ENCODE measurements at places on chromosomes 5 and 9.

- no peak for DNase-seq
Observed at GRCh38 chr5:137190441-137190840, 308.7 kb downstream of the SPOCK1 start.

DNA sequence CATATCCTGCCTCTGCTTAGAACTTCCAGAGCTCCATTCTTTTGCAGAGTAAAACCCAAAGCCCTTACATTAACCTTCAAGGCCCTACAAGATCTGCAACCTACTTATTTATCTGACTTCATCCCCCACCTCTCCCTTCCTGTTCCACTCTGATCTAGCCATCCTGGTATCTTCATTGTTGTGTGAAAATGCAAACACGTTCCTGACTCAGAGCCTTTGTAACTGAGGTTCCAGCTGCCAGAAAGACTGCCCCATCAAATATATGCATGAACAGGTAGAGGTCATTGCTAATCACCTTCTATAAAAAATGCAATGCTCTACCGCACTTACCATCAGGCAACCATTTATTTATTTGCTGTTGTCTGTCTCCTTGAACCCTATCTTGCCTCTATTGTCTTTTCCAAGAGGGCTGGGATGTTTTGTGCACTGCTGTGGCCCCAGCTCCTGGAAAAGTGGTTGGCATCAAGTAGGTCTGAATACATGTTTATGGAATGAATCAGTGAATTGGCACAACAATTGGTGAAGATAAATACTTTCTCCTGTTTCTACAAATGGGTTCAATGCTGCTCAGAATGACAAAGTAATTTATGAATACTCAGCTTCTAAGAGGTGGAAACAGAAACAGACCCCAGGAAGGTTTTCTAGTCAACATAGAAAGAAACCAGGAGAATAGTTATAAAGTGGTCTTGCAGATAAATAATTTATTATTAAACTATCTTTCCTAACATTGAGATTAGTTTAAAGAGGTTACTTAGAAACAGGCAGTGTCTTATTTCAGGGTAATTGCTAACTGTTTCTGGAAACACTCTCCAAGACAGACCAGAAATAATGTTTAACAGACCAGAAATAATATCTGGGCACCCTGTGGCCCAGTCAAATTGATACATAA is 230.6 kb upstream of the CD180 start:
- DNase-seq: no peak

GRCh38 chr5:67310169-67310568 is 113.6 kb upstream of the CD180 start:
- DNase-seq: no peak

- DNase-seq: no peak
Observed at GRCh38 chr9:115192280-115192679, 74.3 kb upstream of the TNC start.

GRCh38 chr5:5755888-5756287 is 333.4 kb downstream of the ICE1 start:
- no peak for DNase-seq
